SK-MEL-5 (cell line): ENCODE measurements at places on chromosomes 5 and 9. TPM values are rescaled to one million over a fixed set of nuclear protein-coding genes. Genes with fewer than 3 reads are reported as not detected.

- DNase-seq: no peak
Measured at GRCh38 chr5:35365758-35366157, 135.5 kb upstream of the PRLR start.

The HAVCR1 gene
- total RNA-seq: not detected in 2 replicates

The OBP2B gene
- total RNA-seq: not detected in 2 replicates

DNA sequence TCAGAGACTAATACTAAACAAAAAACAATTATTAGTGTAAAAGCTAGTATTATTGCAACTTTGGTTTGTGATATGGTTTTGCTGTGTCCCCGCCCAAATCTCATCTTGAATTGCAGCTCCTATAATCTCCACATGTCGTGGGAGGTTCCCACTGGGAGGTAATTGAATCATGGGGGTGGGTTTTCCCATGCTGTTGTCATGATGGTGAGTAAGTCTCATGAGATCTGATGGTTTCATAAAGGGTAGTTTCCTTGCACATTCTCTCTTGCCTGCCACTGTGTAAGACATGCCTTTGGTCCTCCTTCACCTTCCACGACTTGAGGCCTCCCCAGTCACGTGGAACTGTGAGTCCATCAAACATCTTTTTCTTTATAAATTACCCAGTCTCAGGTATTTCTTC lies 325.9 kb upstream of the DAB2 start:
- DNase-seq: no peak

The LNPEP gene
- total RNA-seq: 35.3 and 39.3 TPM in 2 replicates
